ENCODE measurements at places on chromosomes 5 and 9.

- peak; percentile 74 for DNase-seq
Measured at GRCh38 chr5:171418982-171419687, at the start of gene FGF18. Gene FGF18, plus strand, starts transcription at chr5:171419647. Its CDS starts 553 bp downstream, at chr5:171420200.

DNA sequence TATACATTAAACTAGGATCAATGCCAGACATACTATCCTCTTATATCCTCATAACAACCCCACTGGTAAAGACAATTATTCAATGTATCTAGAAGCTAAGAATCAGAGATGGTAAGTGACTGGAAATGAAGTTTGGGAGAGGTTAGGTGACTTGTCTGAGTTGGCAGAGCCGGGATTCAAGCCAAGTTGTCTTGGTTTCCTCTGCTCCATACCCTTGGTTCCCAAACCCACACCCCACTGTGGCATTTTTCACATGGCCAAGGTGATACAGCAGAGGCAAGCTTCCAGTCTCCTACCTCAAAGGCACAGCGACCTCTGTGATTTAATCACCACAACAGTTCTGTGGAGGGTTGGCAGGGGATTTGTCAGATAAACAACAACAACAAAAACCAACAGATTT, 34.7 kb upstream of the ADRB2 start:
- DNase-seq = peak; percentile 47

GRCh38 chr5:15007646-15008045, 136.1 kb upstream of the ANKH start:
- no peak for DNase-seq

DNA sequence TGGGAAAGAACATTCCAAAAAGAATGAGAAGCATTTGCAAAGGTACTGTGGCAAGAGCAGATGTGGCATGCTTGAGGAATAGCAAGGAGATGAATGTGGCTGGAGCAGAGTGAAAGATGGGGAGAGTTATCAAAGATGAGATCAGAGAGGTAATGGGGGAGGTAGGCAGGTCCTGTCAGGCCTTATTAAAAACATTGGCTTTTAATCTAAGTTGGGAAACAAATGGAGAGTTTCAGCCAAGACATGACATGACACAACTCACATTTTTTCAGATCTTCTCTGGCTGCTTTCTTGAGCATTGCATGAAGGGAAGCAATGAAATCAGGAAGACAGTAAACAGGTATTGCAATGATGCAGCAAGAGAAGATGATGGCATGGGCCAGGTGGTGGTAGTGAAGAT, 120.3 kb downstream of the MUSK start:
- DNase-seq = no peak

DNA sequence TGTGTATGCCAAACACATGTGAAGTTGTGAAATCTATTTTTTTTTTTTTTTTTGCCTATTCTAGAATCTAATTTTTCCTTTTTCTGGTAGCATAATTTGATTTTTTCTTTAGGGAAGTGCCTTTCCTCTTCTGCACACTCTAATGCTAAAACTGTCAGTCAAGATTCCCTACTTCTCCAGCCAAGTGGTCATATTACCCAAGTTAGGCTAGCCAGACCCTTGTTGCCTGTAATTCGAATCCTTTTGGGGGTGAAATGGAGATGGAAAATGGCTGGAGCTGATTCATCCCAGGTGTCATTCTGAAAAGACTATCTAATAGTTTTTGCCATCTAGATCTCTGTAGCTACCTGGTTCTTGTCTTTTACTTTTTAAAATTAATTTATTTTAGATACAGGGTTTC, 24.8 kb upstream of the UBAP1 start:
- no peak for DNase-seq

DNA sequence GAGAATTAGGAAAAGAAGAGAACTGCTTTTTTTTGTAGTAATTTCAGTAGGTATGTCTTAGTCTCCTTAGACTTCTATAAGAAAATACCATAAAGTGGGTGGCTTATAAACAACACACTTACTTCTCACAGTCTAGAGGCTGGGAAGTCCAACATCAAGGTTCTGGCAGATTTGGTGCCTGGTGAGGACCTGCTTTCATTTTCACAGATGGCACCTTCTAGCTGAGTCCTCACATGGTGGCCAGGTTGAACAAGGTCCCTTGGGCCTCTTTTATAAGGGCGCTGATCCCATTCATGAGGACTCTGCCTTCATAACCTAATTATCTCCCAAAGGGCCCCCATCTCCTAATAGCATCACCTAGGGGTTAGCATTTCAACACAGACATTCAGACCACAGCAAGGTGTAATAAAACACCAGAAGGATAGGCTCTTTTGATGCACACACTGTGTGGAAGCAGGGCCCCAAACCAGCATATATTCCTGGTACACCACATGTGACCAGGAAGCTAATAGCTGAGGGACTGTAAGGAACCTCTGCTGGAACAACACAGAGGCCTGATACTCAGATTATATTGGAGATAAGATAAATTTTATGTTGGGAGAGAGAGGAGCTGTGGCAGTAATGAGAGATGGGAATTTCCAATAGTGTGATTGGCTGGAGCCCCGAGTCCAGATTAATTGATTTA, 384.9 kb downstream of the RAB3C start:
- no peak for DNase-seq

- DNase-seq = no peak
Measured at GRCh38 chr5:85663708-85664031, 954.1 kb upstream of the COX7C start.

DNA sequence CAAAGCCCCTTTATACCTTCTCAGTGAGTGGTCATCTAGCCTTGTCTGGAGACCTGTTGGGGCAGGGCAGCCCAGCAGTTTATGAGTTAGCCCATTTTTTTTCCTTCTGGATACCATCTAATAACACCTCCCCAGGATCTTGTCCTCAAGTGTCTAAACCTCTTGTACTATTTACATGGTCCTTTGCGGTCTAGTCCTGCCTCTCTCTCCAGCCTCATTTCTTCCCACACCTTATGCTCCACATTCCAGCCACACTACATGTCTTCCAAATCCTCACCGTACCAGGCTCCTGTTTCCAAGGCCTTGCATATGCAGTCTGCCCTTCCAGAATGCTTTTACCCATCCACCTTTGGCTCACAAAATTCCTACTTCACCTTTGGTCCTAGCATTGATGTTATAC, 77.2 kb downstream of the ADRB2 start:
- DNase-seq = no peak

DNA sequence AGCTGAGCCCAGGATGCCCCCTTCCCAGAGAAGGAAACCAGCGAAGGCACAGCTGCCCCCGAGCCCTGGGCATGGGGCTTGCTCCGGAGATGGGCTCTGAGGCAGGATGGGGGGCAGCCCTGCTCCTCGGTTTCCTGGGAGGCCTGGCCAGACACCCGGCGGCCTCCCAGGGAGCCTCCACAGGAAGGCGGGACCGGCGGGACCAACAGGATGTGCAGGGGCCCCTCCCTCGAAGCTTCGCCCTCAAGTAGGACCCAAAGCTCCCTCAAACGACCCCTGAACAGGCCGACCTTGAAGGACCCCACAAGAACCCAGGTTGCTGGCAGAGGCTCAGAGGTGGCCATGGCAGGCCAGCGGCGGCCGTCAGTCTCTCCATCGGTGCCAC, 11.7 kb downstream of the EXD3 start:
- DNase-seq = no peak

- DNase-seq = peak; percentile 48
Measured at GRCh38 chr5:95283761-95284571, 928 bp downstream of the MCTP1 start.
